Activated CD4-positive, CD25-positive, alpha-beta regulatory T cell (primary cell): ENCODE measurements at places on chromosomes 7 and 10.

- no peak for DNase-seq
These were observed 6.6 kb downstream of the EZH2 start for GRCh38 chr7:148877517-148877916.

DNA sequence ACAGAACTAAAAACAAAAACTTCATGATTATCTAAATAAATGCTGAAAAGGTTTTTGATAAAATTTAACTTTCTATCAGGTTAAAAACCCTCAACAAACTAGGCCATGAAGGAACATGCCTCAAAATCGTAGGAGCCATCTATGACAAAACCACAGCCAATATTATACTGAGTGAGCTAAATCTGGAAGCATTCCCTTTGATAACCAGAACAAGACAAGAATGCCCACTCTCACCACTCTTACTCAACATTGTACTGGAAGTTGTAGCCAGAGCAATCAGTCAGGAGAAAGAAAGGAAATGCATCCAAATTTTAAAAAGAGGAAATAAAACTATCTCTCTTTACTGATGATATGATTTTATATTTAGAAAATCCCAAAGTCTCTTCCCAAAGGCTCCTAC lies 228.7 kb downstream of the CHRM2 start:
- no peak for DNase-seq

GRCh38 chr10:33335801-33336581 lies 1.5 kb upstream of the NRP1 start:
- DNase-seq: no peak

DNA sequence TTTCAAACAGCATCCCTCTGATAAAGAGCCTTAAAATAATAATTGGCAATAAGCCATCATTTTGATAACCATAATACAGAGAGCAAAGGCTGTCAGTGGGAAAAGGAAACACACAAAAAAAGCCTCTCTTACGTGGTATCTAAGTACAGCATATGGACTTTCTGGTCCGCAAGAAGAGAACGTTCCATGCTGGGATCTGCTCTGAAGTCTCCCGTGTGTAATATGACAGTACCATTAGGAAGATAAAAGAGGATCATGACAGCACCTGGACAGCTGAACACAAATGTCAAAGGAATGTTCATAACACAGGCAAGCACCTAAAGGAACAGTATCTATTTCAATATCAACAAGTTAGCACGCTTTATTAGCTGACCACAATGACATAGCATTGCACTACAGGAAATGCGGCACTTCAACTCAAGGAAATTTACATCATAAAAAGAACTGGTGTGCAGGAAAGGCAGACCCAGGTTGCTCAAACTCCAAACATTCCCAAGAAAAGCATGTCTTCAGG lies 9.9 kb downstream of the DCLRE1A start:
- no peak for DNase-seq

- no peak for DNase-seq
These were observed 100.4 kb upstream of the SH2B2 start for GRCh38 chr7:102186306-102186705.

DNA sequence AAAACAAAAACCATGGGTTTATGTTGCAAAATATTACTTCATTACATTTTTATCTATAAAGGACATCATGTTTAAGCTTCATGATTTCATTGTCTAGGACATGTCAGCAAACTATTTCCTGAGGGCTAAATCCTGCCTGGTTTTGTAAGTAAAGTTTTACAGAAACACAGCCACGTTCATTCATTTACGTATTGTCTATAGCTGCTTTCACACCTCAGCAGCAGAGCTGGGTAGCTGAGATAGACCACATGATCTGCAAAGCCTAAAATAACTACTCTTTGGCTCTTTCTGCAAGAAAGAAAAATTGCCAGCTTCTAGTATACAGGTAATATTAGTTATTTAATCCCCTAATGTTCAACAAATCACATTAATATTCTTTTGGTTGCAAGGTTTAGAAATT lies 12.7 kb upstream of the PIP4K2A start:
- no peak for DNase-seq

DNA sequence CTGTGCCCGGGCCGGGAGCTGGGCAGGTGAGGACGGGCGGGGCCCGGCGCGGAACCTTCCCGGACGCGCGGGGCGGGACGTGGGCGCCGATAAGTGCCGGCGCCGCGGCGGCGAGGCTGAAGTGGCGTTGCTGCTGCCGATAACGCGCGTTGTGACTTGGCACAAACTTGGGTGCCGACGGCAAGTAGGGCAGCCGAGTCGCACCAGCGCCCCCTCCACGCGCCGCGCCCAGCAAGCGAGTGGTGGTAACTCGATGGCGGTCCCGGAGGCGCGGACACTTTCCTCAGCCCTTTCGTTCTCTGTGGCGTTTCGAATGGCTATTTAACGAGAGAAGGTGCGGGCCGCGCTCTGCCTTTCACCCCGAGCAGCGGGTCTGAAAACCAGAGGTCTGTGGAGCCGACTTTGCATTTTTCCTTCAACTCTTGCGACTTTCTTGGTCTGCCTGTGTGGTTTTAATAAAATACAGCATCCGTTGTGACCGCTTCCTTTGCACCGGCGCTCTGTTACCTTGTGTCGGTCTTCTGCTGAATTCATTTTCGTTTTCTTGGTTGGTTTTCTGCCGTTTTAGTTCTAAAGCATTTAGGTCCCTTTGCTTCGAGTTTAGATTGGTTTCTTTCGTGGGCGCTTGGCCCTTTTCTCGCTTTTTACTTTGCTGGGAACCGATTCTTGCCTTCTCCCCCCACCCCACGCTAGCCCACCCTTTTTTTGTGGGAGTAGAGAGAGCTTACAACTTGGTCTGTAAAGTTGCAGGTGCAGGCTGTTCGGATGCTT lies 701 bp downstream of the STK17A start:
- peak; percentile 32 for DNase-seq

GRCh38 chr10:60237977-60238758 lies 151.5 kb downstream of the ANK3 start:
- no peak for DNase-seq

- no peak for DNase-seq
These were observed 58.4 kb downstream of the MAPK8 start for GRCh38 chr10:48364659-48365405.

GRCh38 chr10:21336476-21337170 lies 188.9 kb downstream of the SKIDA1 start:
- no peak for DNase-seq

DNA sequence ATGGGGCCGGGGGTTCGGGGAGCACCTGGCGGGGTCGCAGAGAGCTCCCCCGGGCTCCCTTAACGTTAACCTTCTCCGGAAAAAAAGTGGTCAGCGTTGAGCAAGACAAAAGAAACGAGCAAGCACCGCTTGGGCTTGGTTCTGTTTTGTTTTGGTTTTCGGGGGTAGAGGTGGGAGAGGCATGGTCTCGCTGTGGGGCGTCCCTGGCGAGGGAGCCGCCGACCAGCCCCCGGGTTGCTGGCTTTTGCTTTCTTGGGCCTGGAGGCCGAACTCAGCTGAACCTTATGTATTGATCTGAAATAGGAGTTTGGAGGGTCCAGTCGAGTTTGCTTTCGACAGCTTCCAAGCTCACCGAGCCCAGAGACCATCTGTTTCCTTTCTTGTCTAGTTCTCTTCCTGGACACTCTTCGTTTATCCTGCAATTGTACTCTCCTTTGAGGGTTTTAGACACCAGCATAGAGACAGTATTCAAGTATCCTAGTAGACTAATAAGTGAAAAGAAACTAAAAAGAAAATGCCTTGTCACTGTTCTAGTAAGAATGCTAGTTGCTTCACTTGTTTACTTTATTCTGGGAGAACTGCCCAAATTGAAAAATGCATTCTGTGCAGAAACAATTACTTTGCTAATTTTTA lies 980 bp downstream of the FHIP2A start:
- DNase-seq: no peak

- no peak for DNase-seq
These were observed 274.2 kb downstream of the BAMBI start for GRCh38 chr10:28951484-28951883.

DNA sequence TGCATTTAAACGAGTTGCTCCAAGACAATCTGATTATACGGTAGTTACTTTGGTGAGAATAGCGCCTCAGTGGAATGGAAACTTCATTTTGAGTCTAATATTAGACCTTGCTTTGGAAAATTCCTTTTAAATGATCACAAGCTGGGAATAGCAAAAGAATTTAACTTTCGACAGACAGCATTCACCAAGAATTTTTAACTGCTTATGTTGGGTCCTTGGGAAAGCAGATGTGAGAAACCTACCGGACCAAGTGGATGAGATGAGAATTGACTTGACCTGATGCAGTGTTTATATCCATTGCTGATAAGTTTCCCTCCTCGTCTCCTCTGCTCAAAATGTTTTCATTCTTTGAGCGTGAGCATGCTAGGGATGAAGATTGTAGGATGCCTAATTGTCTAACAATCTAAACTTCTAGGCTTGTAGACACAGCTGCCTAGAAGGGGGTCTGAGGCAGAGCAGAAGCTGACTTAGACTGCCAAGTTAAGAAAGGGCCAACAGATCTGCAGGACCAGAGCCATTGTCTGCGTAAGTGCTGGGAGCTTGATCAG lies 126.9 kb downstream of the CNNM2 start:
- DNase-seq: no peak

DNA sequence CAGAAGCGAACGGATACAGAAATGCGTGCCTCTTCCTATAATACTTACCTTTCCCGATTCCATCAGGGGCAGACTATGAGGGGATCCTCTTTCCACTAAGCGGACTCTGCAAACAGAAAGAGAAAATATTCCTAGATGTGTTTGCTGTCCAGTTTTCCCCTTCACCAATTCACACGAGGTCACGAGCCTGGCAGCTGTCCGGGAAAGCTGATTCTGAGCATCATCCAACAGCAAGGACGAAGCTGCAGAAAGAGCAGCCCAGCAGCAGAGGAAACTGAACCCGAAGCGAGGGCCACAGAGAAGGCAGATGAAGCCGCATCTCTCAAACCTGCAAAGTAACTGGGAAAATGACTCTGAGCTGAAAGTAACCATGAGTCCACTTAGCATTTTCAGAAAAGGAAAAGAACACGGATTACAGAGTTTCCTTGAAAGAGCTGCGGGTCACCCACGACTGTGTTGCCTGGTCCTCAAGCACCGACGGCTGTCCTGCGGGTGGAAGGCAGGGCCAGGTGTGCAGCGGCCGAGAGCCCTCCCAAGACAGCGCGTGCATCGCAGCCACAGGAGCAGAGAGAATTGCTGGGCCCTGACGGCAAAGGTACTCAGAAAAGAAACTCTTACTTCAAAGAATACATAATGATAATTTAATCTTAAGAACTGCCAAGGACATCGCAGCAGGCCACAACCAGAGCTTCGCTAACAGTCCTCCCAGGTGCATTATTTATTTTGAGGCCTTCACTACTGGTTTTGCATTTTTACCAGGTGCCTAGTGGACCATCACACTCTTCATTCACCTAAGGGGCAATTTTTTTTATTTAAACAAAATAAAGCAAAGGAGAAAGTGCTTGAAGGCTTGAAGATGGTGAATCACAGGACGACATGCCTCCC lies 153.3 kb downstream of the ZMYND11 start:
- no peak for DNase-seq

GRCh38 chr10:103153302-103154197 lies 39.5 kb downstream of the NT5C2 start:
- DNase-seq: no peak

DNA sequence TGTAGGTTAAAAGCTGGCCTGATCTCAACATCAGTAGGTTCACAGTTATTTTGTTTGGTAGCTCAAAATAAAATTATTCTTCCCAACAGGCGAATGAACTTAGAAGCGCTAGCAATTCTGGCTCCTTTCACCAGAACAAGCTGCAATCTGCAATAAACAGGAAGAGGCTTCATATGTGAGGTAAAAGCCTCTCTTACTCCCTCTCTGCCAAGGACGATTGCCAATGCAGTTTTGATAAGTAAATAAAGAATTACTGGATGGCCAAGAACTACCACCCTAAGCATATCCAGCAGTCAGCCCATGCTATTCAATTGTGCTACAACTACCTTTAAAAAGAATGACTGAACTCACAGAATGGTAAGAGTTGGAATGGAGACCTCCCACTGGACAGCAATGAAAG lies 150.0 kb upstream of the LAMB4 start:
- no peak for DNase-seq

DNA sequence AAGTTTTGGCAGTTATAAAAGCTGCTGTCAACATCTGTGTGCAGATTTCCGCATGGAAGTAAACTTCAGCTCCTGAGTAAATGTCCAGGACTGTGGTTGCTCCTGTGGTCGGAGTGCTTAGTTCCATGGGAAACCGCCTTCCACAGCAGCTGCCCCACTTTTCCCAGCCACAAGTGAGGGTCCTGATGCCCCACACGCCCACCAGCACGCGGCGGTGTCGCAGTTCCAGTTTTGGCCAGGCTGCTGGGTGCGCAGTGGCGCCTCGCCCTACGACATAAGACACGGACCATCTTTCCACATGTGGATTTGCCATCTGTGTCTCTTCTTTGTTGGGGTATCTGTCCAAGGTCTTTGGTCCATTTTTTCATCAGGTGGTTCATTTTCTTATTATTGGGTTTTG lies 167.1 kb downstream of the DIP2C start:
- no peak for DNase-seq

DNA sequence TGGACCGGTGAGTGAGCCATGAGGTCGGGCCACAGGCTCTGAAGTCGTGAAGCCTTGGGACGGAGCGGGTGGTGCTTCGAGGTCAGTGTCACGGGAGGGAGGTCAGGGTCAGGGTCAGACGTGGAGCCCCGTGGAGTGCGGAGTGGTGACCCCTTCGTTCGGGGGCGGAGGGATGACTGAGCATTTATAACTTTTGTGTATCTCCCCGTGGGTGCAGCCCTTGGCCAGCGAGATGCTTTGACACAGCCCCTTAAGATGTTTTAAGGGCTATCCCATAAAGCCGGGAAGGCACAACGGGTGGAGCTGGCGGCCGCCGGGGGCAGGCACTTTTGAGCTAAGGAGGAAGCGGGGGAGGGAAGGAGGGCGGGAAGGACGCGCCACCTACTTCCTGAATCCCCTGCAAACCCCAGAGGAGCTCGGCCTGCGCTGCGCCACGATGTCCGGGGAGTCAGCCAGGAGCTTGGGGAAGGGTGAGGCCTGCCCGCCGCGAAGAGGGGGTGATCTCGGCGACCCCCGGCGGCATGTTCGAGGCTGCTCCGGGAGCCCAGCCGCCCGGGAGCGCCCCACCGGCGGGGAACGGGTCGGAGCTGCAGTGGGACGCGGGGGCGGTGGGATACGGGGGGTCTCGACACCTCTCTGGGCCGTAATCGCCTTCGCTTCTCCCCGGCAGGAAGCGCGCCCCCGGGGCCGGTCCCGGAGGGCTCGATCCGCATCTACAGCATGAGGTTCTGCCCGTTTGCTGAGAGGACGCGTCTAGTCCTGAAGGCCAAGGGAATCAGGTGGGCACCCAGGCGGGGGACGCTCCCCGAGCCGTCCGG lies at the start of gene GSTO1:
TSS of gene GSTO1 (plus strand) at position 400 of the 818 bp plus-strand sequence. CDS start at position 437, 37 bp downstream.
- DNase-seq: peak; percentile 27

- no peak for DNase-seq
These were observed 17.0 kb downstream of the TMEM130 start for GRCh38 chr7:98852826-98853225.
